HFFc6 (cell line): ENCODE measurements at places on chromosomes 4 and X. TPM values are rescaled to one million over a fixed set of nuclear protein-coding genes. Genes with fewer than 3 reads are reported as not detected.

Gene HCFC1
- total RNA-seq: 50.8 and 57.6 TPM in 2 replicates

Gene MAGEA4
- not detected in 3 replicates for total RNA-seq

Gene SOD3
- total RNA-seq: 13.8 to 17.9 TPM (median 17.4 TPM) in 3 replicates

Gene UGT8
- total RNA-seq: not detected in 3 replicates

Gene FRMD7
- total RNA-seq: not detected in 2 replicates

Gene EDA
- 0.05 and 0.34 TPM in 2 replicates for total RNA-seq

Gene ZDHHC15
- total RNA-seq: not detected in 3 replicates
